ENCODE measurements at places on chromosomes 6 and 20.

- DNase-seq: no peak
Measured at GRCh38 chr6:22783931-22784330, 214.6 kb downstream of the HDGFL1 start.

- no peak for DNase-seq
Measured at GRCh38 chr6:51926125-51926524, 161.3 kb downstream of the PKHD1 start.

DNA sequence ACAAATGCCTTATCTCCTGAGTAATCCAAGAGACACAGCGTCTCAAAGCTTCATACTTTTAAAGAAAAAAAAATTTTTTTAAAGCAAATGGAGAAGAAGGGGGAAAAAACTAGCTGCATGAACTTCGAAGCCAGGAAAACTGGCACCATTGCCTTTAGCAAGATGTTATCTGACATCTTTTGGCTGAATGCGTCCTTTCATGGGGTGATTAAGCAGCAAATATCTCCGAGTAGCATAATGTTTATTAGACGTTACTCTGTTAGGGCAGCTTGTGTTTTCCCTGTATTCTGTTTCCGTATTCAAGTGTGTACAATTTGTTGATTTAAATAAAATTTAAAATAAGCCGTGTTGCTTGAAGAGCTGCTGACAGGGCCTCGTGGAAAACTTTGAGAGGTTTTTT lies 76.5 kb upstream of the TSHZ2 start:
- no peak for DNase-seq

GRCh38 chr6:3715285-3715684 lies 36.2 kb downstream of the PXDC1 start:
- DNase-seq: no peak

- DNase-seq: no peak
Measured at GRCh38 chr20:50514750-50515149, 4.6 kb downstream of the PTPN1 start.

Data from stimulated activated CD8-positive, alpha-beta memory T cell treated with anti-CD3 and anti-CD28 coated beads, Interleukin-4, amount 100 ng/mL, for 4 hours (primary cell).